Activated CD8-positive, alpha-beta memory T cell treated with anti-CD3 and anti-CD28 coated beads for 1 hour (primary cell): ENCODE measurements at places on chromosomes 16 and 17.

- DNase-seq, result no peak
Observed at GRCh38 chr16:87165151-87165550, 152.0 kb downstream of the C16orf95 start.

- no peak for DNase-seq
Observed at GRCh38 chr17:81044428-81044763, 9.4 kb downstream of the BAIAP2 start.

GRCh38 chr16:47732523-47733111, 271.5 kb downstream of the PHKB start:
- no peak for DNase-seq

DNA sequence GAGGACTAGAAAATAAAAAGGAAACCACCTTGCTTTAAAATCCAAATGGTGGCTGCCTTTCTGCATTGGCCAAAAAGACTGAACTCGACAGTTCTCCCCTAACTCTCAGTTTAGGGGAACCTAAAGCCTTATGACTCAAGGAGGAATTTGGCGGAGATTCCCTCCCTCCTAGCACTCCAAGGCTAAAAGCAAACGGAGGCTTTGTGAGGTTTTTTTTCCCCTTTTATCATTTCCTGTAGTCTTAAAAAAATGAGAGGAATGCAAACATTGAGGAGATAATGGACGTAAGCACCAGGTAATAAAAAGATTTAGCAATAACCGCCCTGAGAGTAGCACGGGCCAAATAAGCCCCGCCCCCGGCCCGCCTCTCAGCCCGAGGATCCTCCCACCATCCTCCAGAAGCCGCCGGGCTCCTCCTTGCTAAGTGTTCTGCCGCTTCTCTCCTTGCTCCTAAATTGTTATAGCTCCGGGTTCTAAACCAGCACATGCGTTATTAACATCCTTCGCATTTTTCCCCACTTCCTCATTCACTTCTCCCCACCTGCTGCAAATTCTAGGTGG, 5.8 kb upstream of the KIFC3 start:
- no peak for DNase-seq

- DNase-seq, result no peak
Observed at GRCh38 chr17:64259426-64259825, 3.6 kb downstream of the TEX2 start.

DNA sequence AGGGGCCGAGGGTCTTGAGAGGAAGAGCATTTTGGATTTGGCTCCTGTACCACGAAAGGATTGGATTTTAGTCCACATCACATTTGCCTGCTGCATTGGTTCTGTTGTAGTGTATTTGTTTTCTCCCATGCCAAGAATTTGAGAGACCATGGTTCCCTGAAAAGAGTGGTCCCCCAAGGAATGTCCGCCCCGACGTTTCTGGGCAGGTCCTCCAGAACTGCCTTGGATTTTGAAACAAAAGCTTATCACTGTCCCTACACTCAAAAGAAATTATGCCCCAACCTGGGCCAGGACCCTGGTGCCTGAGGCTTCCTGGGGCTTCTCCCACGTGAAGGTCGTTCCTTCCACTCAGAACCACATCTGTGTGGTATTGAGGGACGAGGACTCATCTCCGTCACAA, 10.8 kb downstream of the NTN1 start:
- DNase-seq, result no peak

GRCh38 chr16:77877712-77878347, 89.5 kb downstream of the VAT1L start:
- no peak for DNase-seq

DNA sequence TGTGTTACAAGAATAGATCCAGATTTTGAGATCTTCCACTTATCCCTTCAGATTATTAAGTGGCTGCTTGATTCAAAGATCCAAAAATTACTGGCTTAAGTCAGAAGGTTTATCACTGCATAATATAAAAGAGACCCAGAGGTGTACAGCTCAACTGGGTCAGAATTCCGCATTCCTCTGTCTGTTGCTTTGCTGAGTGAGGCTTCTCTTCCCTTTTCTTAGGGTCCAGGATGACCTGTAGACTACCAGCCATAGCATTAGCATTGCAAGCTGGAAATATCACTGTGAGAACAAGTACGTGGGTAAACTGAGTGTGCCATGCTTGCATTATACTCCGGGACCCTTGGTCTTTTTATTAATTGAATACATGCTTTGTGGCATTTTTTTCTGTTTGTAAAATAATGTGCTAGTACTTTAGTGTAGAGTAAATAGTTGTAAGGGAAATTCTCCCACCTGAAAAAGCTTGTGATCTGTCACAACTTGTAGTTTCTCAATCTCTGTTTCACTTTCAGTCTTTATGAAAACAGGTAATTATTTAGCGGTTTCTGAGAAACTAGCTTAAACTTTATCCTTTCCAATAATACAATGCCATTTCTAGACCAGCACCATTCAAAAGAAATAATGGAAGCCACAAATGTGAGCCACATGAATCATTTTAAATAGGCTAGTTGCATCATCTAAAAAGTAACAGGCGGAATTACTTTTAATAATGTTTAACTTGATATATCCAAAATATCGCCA, 61.6 kb downstream of the TNRC6C start:
- no peak for DNase-seq

DNA sequence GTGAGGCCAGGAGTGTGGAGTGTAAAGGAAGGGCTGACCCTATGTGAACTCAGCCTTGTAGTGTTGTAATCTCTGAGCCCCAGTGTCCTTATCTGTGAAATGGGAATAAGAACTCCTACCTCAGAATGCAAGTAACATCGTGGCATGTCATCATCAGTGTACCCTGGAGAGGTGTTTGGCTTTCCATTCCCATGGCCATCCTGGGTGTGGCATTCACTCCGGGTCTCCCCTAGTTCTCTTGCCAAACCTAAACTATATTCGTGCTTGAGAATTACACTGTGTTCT, 1.9 kb downstream of the NXPH3 start:
- no peak for DNase-seq

GRCh38 chr17:77038884-77039555, 101.7 kb upstream of the SEC14L1 start:
- DNase-seq, result no peak

GRCh38 chr17:72565006-72565405, 444.2 kb downstream of the SOX9 start:
- no peak for DNase-seq

DNA sequence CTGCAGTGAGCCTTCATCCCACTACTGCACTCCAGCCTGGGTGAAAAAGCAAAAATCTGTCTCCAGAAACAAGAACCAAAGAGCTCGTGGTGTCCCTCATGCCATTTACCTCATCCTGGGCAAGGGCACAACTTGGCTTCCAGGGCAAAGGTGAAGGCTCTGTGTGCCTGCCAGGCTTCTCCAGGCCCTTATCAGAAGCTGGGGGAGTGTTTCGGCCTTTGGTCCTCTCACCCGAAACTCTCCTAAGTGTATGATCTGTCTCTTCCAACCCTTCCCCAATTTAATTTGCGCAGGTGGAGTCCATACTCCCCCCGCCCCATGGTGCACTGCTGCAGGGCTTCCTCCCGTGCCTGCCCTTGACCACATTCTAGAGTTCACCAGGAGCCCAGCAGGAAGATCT, 1.1 kb downstream of the CES2 start:
- no peak for DNase-seq

DNA sequence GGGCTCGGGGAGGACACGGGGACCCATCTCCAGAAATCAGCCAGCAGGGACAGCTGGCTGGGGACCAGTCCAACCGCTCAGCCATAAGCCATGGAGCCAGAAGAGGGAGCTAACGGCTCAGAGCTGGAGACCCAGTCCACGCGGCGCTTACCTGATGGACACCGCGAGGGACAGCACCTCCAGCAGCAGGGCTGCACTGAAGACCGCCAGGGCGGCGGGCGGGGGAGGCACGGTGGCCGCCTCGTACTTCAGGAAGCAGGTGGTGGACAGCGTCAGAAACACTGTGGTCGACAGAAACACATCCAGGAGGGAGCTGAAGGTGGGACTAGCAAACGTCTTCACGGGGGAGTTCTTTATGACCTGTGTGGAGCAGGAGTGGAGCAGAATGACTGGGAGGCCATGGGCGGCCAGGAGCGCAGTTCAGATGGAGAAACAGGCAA, 102.6 kb upstream of the CREBBP start:
- DNase-seq, result no peak

DNA sequence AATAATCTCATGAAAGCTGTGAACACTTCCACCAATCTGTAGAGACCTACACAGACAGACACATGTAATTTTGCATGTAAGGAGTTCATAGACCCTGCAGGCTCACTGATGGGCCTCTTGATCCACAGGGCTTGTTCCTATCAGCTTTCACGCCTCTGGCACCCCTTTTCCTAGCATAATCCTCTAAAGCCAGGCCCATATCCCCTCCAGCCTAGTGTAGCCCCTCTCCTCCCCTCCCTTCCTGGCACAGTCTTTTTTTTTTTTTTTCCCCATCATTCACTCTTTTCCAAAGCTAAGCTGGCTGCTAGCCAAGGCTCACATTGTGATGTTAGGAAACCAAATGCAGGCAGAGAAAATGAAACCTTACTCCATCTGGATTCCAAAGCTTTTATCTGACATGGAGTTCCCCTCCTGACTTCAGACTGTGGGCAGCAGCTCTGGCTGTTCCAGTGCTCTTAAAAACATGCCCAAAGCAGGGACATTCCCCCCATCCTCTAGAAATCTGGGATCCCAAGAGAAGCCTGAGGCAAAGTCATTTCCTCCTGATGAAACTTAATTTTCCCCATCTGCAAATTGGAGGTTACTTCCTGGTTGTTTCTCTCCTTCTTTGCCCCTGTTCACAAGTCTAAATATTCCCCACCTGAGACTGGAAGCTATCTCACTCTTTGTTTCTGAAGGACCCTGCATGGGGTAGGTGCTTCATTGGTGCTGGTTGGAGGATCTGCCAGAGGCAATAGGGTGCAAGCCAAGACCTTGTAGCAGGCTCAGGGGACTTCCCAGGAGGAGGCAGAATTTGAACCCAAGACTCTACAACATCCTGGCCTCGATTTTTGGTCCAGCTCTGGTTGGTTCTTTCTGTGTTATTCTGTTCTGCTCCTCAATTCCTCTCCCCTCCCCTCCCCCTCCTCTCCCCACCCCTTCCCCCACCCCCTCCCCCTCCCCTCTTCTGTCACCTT, 9.9 kb upstream of the CCL5 start:
- DNase-seq, result no peak

DNA sequence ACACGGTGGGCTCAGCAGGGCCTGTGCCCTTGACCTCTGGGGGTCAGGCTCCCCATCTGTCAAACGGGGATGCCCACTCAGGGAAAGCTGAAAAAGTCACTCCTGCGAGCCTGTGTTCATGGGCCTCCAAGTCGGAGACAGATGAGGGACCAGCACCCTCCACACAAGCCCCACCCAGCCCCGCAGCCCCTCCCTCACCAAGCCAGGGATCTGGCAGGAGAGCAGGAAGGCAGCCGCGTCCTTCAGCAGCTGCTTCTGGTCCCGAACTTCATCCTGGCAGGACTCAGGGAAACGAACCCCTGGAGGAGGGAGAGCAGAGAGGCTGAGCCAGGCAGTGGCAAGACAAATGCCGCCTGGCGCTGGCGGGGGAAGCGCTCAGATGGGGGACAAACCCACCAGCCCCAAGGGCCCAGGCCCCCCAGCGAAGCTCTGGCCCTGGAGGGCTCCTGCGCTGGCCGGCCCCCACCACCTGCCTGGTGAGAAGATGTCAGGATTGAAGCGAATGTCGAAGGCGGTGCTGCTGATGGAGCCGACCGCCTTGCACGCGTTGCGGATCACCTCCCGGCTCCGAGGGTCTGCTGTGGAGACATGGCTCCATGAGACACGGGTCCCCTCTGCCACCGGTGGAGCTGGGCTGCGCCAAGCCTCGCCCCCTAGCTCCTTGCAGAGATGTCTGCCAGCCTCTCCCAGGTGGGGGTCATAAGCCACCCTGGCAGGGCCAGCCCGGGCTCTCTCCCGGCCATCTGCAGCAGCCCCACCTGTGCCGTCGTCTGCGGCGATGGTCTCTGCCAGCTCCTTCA, 15.4 kb downstream of the CLUH start:
- DNase-seq, result no peak

- no peak for DNase-seq
Observed at GRCh38 chr16:11484691-11485258, 101.9 kb downstream of the LITAF start.

DNA sequence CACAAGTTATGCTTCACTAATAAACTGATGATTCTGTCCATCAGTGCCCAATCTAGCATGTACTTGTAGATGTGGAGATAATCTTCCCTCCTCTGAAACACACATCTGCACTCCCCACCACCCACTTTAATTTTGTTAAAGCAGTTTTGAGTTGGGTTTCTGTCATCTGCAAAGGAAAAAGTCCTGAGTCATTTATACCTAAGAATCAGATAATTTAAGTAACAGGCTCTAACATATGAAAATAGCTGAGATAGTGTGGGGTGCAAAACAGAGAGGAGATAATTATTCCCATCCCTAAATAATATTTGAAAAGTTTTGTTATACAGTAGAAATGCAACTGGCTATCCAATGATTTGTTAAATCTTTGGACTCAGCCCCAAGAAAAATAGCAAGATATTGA, 67.7 kb upstream of the ALOX12 start:
- DNase-seq, result no peak

GRCh38 chr16:78693496-78693895, 594.0 kb downstream of the WWOX start:
- DNase-seq, result no peak

DNA sequence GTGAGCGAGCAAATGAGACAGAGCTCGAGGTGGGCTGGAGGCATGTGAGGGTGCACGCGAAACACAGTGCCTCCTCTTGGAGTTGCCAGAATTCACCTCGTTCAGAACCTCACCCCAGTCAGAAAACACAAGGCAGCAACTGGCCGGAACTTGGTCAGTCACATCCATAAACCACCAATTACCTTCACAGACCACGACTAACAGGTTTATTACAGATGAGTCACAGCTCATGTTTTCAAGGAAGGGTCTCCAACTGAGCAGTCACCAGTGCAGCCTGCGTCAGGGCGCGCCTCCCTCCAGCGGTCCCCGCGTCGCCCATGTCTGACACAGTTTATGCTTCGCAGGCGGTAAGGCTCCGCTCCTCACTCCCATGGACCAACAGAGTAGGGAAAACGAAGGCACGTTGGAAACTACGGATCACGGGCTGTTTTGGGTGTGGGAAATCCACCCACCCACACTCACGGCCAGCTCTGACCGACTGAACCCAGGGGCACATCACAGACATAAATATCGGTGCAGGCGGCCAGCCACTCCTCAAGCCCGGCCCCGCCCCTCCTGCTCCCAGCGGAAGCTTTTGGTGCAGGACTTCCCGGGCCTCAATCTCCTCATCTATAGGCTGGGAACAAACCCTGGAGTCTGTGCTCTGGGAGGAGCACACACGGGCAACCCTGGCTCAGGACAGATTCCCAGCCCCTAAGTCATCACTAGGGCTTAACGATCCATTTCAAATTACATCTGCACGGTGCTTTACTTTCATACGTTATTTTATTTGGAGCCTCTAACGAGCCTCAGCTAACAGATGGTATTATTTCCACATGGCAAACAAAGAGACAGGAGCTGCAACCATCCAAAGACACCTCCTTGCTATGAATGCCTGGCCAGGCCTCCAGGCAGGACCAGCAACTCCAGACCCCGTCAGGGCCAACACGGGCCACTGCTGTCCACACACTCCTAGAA, 126.3 kb downstream of the ZNF778 start:
- no peak for DNase-seq

GRCh38 chr17:6589266-6589946, 33.1 kb upstream of the PITPNM3 start:
- DNase-seq, result no peak

GRCh38 chr16:63292036-63292435, 1255.8 kb upstream of the CDH8 start:
- DNase-seq, result no peak
